Naive thymus-derived CD4-positive, alpha-beta T cell (primary cell): ENCODE measurements at places on chromosomes 7 and 10. TPM values are rescaled to one million over a fixed set of nuclear protein-coding genes. Genes with fewer than 3 reads are reported as not detected.

Gene C7orf57
- not detected for total RNA-seq

Gene OGDHL
- not detected for total RNA-seq

Gene CREB5
- total RNA-seq = 18.4 TPM

Gene MTG1
- 51.2 TPM for total RNA-seq

Gene EBF3
- total RNA-seq = not detected

Gene ZNF488
- total RNA-seq = not detected in 2 replicates

Gene GPER1
- total RNA-seq = not detected

DNA sequence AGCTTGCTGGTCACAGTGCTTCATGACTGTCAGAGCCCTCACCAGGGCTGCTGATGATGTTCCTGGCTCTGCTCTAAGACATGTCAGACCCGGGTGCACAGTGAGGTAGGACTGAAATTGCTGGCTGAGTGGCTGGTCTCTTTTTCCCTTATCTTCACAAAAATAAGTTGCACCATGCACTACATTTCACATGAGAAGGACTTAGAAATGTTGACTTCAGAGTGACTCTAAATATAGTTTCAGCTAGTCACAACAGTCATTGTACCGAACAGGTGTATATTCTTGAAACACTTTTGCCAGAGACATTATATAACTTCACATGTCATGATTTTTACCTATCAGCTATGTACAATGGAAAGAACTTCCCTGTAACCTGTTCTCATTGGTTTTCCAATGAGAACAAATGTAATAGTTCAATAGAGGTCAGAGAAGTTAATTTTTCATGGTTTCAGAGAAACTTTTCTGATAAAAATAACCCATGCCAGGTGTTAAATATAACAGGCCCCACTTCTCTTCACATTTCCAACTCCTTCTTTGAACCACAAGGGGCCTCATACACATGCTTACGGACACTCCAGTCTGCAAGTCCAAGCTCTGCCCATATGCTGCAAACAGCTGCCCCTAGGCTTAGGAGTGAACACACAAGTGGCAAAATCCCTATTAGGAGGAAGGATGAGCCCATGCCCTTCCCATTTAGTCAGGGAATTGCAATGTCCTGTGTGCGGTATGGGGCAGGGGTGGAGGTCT is 115.6 kb downstream of the CDK6 start:
- DNase-seq = no peak

DNA sequence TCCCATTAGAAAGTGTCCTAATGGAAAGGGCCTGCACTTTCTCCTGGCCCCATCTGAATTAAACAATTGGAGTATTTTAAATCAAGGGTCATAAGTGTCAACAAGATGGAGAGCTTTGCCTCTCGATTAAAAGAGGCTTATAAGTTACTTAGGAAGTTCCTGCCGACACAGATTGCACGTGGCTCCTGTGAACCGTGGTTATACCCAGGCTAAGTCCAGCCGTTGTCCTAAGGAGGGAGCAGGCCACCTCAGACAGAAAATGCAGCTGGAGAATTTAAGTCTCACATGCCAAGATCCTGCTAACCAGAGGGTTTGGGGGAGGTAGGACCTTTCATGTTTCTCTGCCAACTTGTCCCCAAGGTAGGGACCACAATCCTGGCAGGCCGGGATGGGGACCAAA is 626.5 kb upstream of the GALNT17 start:
- DNase-seq = no peak

DNA sequence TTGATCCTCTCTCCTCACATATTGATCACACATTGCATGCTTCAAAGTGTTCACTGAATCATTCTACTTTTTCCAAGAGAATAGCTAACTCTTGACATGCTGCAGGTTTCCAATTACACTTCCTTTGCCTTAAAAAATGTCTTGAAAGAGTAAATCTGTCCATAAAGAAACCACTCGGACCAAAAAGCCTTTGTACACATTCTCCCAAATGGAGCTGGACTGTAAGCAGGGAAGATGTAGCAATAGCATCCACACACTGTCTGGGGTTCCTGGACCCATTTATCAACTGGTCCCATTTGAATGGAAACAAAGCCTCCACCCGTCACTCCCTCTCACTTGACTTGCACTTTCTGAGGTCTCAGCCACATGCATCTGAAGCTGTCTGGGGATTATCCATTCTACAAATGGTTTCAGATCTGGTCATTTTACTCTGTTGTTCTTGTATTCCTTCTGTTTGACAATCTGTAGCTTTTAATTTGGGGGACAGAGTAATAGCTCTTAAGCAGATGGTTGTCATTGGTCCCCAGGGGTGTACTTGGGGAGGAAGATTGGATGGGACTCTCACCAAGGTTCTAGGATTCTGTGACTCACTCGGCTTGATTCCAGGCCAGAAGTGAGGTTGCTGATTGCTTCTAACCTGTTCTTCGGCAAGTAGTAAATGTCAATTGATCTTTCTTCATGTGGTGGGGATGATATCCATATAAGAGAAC is 203.5 kb downstream of the HIBADH start:
- no peak for DNase-seq

GRCh38 chr10:121774404-121774803 is 153.4 kb downstream of the ATE1 start:
- no peak for DNase-seq

DNA sequence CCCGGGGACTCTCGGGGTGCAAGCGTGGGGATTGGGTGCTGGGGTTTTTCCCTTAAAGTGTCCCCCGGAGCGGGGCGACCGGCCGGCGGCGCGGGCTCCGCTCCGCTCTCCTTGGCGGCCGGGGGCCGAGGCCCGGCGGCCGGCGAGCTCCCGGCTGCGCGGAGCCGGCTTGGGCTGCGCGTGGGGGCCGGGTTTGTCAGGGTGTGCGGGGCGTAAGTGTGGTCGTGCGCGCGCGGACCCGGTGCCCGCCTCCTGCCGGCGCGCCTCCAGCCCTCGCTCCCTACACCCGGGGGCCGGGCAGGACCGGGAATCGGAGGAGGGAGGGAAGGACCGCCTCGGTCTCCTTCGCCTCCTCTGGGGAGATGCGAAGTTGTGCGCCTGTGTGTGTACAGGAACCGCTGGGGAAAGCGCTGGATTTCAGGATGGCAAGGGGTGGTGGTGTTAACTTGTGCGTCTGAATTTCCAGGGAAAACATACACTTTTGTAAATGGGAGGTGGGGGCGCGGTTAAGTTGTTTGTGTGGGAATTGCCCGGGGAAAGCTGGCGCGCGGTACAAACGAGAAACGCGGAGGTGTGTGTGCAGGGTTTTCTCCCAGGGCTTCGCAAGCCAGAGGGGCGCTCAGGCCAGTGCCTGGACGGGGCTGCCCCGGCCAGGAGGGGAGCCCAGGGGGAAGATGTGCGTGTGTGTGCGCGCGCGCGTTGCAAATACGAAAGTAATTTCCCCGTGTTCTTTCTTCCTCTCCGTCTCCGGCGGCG is 737 bp downstream of the ZMIZ1 start:
- peak; percentile 44 for DNase-seq

DNA sequence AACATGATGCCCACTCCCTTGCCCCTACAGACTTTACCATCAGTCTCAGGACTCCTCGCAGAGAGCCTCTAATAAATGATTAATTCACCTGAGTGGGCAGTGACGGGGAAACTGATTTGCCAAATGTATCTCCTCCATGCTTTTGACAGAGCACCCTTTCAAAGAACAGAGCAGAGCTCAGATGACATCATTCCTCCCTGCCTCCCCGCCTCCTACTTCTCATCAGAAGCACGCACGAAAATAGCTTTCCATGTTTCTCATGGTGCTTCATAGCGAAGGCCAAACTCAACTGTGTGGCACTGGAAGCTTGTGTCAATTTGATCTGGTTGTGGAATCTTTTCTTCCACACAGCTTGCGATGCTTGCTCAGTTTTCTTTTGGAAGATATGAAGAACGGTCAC is 442.5 kb downstream of the RPS24 start:
- no peak for DNase-seq

- DNase-seq = no peak
Measured at GRCh38 chr10:80173466-80173865, 31.9 kb downstream of the ANXA11 start.
